Fibroblast of the aortic adventitia (primary cell): ENCODE measurements at places on chromosomes 7 and 10.

DNA sequence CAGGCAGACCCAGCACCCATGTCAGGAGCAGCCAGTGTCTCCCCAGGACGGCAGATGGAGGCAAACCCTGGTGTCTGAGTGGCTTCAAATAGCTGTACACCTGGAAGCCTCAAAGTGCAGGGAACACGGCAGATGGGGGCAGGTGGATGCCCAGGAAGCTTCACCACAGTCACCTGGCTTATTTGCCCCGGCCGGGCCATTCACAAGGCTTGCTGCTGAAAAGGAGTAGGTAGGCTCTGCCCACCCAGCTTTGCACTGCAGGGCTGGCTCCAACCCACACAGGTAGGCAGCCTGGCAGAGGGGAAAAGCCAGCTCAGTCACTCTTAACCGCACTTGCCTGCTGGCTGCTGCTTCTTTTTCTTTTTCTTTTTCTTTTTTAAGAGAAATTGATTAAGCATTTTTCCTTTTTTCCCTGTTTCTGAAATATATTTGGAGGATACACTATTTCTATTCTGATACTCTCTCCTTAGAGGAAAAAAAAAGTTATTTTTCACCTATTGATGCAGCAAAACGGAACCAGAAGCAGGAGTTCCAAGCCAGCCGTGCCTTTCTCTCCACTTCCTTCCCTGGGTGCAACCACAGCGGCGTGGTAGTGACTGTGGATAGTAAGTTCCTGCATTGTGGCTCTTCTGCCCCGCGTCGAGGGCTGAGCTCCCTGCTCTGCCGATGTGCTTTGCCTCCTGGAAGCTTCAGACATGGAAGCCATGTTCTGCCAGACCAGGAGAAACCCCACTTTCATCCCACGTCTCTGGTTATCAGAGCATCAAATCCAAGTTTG is 118.3 kb downstream of the KLF6 start:
- DNase-seq = no peak

- DNase-seq = peak; percentile 66
These were observed 214.3 kb downstream of the FANK1 start for GRCh38 chr10:126110489-126111180.

DNA sequence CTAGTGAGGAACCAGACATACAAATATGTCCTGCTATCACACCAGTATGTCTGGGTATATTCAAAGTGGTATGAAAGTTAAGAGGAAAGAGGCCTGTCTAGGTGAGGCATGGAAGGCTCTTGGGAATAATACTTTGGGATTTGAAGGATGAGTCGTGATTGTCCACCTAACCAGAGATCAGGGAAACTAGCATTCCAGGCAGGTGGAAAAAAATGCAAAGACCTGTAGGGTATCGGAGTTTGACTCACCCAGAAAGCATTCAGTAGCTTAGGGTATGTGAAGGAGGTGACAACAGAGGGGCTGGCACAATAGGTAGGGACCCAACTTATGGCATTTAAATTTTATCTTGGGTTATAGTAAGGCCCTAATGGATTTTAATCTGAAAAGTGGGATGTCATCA is 950 bp upstream of the GCC1 start:
- no peak for DNase-seq

DNA sequence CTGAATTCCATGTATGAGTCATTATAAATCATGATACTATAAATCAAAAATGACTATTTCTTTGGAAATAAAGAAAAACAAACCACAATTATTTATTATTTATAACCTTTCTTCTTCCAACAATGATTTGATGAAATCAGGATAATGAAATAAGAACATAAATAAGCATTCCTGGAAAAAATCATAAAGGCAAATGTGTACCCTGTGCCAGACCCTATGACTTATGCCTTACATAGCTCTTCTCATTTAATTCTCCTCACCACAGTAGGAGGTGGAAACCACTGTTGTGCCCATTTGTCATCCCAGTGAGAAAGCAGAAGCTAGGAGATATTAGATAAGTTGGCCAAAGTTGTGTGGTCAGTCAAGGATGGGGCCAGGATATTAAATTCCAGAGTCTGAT is 255.1 kb downstream of the DOCK4 start:
- DNase-seq = no peak

- DNase-seq = no peak
These were observed 96.5 kb downstream of the ADCY1 start for GRCh38 chr7:45670717-45671116.

- DNase-seq = no peak
These were observed 63.6 kb upstream of the TRIM24 start for GRCh38 chr7:138396251-138397070.

DNA sequence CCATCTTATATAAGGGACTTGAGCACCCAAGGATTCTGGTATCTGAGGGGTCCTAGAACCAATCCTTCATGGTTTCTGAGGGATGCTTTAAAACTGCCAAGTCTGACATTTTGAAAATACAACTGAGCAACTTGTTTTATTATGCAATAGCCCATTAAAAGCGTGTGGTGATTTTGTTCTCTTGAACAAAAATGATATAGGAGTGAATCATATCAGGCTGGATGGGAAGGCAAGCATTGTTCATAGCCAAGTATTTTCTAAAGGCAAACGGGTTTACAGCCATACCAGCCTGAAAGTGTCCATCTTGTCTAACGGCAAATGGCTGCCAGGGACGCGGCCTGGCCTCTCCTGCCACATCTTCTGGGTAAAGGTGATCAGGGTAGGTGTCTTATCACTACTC is 23.4 kb downstream of the RPP38 start:
- DNase-seq = peak; percentile 80

DNA sequence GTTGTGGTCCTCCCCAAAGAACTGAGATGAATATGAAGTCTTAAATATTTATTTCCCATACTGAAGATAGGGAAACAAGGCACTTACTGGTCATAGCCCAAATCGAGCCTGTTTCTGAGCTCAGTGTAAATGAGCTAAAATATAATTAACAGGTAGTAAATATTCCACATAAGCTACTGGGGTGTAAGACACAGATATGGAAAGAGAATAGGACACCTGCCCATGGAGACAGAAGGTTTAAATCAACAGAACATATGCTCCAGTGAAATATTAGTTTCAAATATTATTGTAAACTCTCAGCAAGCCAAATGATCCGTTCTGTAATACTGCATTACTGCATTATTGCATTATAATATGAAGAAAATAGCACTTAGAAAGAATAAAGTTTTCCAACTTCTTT is 537.9 kb downstream of the ANKRD7 start:
- no peak for DNase-seq

GRCh38 chr7:129423700-129424410 is 10.4 kb upstream of the STRIP2 start:
- DNase-seq = peak; percentile 9

GRCh38 chr7:85796956-85797355 is 610.1 kb upstream of the SEMA3D start:
- DNase-seq = no peak

GRCh38 chr7:17041324-17041723 is 159.5 kb upstream of the AGR3 start:
- DNase-seq = peak; percentile 95

- no peak for DNase-seq
These were observed 56.0 kb downstream of the CAMK2B start for GRCh38 chr7:44269417-44269816.

DNA sequence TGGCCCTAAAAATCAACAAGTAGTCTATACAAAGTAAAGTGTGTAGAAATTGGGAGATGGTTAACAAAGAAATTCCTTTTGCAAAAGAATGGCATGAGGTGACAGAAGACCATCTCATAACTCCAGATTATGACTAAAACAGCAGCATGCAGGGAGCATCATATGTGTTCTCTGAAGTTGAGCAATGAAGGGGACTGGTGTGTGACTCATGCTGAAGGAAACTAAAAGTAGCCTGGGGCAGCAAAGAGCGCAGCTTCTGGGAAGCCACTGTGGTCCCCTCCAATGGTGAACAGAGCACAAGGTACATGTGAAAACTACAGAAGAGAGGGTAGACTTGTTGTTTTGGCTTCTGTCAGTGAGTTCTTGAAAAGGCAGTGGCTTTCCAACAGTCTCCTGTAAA is 133.4 kb downstream of the MACC1 start:
- DNase-seq = peak; percentile 40

GRCh38 chr7:136009488-136010079 is 32.4 kb upstream of the MTPN start:
- peak; percentile 75 for DNase-seq

DNA sequence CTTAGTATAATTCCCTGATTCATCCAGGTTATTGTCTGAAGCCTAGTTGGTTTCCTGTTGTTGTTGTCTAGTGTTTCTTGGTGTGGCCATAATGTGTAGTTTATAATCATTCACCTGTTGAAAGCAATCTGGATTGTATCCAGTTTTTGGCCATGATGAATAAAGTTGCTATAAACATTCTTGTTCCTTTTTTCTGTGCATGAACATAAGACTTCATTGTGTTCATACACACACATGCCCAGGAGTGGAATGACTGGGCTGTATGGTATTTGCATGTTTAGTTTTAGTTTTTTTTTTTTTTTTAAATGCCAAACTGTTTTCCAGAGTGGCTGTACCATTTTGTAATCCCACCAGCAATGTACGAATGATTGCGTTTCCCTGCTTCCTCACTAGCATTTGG is 349.8 kb downstream of the SDK1 start:
- DNase-seq = no peak

DNA sequence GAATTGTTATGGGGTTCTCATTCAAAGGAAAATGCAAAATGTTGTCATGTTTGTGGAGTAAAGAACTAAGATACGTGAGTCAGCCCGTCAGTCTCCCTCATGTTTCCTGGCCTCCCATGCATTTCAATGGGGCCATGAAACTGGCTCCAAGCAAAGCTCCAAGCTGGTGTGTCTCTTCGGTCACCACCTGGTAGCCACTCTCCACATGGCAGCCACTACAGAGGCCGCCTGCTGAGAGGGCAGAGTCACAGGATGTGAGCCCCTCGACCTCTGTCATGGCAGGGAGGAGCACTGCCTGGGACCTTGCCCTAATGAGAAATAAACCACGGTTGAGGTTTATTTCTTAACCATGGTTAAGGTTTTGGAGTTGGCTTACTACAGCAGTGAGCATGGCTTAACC is 62.6 kb downstream of the AOC1 start:
- no peak for DNase-seq

- DNase-seq = peak; percentile 28
These were observed 111.8 kb upstream of the FEZF1 start for GRCh38 chr7:122416336-122416735.

DNA sequence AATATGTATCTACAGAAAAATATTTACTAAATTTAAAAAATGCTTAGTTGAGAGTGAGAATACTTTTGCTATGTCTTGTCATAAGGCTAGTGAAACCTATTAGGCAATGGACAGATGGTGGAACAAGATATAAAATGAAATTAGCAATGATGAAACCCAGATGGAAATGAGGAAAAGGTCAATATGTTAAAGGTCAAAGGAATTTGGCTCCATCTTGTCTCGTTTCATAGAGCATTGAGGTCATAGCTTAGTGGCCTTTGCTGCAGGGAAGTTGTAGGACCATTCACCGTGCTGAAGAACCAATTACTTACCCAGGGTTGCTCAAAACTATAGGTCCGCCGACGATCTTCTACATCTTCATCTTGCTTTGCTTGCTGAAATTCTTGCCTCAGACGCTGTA is 683.9 kb downstream of the PARD3 start:
- no peak for DNase-seq

GRCh38 chr7:29319719-29320521 is 125.3 kb downstream of the CHN2 start:
- peak; percentile 11 for DNase-seq

GRCh38 chr7:22586786-22587140 is 86.8 kb upstream of the STEAP1B start:
- DNase-seq = peak; percentile 63

- no peak for DNase-seq
These were observed 2.6 kb downstream of the PRLHR start for GRCh38 chr10:118592675-118593330.

DNA sequence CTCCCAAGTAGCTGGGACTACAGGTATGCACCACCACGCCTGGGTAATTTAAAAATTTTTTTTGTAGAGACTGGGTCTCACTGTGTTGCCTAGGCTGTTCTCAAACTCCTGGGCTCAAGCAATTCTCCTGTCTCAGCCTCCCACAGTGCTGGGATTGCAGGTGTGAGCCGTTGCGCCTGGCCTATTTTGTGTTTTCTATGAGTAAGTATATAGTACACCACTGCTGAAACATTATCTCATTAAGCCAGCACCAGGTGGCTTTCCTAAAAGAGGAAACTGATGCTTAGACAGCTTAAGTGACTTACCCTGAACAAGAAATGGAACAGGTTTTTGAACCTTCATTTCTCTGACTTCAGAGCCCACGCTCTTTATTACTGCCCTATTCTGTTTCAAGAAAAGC is 7.8 kb upstream of the PTPN12 start:
- DNase-seq = no peak

GRCh38 chr10:13402021-13402420 is 53.9 kb upstream of the SEPHS1 start:
- DNase-seq = no peak

DNA sequence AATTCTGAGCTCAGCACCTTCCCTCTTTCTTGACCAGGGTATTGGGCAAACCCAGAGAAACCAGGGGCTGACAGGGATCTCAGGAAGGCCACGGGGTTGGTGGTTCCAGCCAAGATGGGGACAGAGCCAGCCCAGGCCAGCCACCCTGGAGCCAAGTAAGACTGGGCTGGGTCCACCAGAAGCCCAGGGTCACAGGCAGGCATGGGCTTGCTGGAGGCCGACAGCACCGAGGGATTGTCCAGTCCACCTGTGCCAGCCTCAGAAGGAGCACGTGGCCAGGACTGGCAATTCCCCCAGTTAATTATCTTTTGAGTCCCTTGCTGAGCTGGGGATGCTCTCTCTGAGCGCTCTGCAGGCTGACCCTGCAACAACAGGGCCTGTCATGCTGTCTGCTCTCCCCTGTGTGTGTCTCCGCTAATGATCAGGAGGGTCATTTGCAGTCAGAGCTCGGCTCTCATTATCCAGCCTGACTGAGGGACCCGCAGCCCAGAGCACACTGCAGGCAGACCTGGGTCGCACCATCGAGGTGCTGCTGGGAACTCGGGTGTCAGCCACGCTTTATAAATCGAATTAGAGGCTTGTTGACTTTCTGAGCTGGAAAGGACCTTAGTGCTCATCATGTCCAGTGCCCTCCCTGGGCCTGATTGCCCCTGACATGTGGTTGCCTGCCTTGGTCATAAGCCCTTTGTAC is 69.5 kb upstream of the PPIF start:
- no peak for DNase-seq

DNA sequence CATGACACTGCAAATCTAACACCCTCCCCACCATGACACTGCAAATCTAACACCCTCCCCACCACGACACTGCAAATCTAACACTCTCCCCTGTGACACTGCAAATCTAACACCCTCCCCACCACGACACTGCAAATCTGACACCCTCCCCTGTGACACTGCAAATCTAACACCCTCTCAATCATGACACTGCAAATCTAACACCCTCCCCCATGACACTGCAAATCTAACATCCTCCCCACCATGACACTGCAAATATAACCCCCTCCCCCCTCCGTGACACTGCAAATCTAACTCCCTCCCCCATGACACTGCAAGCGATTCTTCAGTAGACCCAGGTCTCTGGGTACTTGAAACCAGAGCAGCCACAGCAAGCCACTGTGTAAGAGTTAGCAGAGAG is 604.4 kb downstream of the DNAJB6 start:
- no peak for DNase-seq
